ENCODE measurements at places on chromosomes 3 and 15.
A peak's percentile ranks its signal among the peaks of the same experiment; 100 is the strongest.

GRCh38 chr3:194305356-194306108, 45.6 kb downstream of the CPN2 start:
- DNase-seq: no peak

DNA sequence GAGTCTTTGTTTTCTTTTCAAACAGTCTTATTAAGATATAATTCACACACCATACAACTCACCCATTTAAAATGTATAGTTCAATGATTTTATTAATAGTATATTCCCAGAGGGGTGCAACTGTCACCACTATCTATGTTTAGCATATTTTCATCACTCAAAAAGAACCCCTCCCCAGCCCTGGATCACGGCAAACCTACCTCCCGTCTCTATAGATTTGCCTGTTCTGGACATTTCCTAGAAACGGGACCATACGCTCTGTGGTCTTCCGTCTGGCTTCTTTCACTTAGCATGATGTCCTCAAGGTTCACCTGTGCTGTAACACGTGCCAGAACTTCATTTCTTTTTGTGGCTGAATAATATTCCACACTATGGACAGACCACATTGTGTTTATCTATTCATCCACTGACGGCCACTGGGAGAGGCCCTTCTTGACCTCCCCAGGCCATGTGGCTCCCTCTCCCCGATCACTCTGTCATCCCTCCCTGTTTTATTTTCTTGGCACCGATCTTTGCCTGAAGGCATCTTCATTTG, 56.4 kb downstream of the IQSEC1 start:
- DNase-seq: no peak

DNA sequence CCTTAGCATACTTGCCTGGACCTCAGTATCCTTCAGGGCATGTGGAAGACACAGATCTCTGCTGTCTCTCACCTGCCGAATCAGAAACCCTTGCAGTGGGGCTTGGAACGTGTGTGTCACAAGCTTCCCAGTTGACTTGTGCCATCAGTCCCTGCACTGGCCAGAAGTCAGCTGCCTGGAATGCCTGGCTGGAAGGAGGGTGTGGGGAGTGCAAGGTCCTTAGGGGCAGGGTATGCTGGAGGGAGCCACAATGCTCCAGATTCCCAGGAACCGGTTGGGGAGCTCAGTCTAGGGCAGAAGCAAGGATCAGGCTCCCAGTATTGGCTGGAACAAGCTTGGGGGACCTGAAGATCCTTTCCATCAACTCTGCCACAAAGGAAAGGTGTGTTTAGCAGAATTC, 27.1 kb downstream of the SPSB4 start:
- DNase-seq: no peak

- no peak for DNase-seq
Observed at GRCh38 chr3:128067489-128067888, 15.3 kb downstream of the SEC61A1 start.

DNA sequence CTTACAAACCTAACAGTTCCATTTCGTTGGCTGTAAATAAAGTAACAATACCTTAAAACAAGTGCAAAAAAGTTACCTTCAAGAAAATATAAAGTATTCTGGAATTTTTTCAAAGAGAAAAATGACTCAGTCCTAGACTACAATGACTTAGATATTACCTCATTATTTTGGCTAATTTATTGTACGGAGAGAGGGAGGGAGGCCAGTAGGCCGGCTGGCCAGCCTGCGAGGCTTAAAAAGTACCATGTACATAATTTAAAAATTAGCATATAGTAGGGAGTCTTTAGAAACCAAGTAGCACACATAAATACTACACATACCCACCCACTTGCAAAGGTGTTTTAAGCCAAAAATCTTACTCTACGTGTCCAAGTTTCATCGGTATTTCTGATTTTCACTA, 41.9 kb upstream of the MAP4 start:
- DNase-seq: no peak

DNA sequence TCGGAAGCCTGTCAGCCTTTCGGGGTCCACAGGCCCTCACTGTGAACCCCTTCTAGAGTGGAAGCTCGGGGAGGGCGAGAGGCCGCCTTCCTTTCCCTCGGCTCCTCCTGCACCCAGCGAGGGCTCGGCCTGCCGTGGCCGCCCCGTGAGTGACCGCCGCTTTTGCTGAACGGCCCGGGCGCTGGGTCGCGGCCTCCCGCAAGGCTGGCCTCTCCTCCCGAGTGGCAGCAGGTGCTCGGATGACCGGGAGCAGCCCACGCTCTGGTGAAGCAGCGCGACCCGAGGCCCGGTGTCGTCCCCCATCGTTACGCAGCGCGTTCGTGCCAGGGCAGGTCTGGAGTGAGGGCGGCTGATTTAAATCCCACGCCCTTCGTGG, 53.8 kb downstream of the LRRK1 start:
- no peak for DNase-seq

GRCh38 chr15:77856705-77857346, 220.7 kb downstream of the TBC1D2B start:
- no peak for DNase-seq

DNA sequence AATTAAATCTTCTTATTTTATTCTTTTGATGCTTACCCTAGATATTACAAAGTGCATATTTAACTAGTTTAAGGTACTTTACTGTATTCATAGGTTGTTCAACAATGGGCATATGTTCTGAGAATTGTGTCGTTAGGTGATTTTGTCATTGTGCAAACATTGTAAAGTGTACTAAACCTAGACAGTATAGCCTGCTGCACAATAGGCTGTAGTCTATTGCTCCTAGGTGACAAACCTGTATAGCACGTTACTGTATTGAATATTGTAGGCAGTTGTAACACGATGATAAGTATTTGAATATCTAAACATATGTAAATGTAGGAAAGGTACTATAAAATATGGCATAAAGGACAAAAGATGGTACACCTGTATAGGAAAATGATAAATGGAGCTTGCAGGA, 100.7 kb downstream of the CACNA2D3 start:
- DNase-seq: no peak

- no peak for DNase-seq
Observed at GRCh38 chr3:73530022-73530396, 94.7 kb downstream of the PDZRN3 start.

DNA sequence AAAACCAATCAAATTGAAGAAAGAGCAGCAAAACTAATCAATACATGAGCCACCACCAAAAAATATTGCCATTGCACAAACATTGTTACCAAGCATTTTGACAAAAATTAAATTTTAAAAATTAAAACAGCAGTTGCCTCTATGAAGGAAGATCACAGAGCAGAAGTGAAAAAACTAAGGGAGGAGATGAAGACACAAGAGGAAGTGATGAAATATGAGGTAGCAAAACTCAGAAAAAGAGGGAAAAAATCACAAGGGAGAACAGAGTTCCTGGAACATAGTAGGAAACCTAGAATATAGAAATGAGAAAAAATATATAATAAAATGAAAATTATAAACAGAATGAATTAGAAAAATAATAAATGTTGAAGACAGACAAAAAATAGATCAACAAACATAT, 7.3 kb upstream of the SERPINI2 start:
- DNase-seq: no peak

DNA sequence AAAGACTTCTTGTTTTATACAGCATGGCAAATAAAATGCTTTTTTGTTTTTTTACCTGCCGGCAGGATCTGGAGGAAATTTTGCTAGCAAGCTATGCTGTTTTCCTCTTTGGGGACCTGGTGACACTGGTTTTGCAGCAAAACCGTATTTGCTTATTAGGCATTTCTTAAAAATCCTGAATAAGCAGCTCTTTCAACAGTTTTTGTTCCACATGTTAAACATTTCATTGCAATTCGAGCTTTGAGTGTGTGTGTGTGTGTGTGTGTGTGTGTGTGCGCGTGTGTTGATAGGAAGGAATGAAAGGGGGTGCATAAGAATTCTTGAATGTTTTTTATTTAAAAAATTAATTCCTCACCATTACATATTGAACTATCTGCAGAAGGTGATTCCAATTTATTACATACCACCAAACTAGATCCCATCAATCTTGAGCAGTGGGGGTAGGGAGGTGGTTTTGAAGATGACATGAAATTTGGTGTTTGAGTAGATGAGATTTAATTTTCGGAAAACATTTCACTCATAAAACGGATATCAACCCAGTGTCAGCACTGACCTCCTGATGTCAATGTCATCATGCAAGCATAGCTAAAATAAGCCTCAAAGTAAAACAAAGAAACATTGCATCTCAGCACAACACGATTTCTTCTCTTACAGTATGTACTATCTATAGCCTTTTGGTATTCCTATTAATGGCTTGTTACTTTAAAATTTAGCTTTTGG, 17.3 kb downstream of the ZBTB38 start:
- no peak for DNase-seq

- no peak for DNase-seq
Observed at GRCh38 chr3:31567036-31567435, 34.3 kb downstream of the STT3B start.

DNA sequence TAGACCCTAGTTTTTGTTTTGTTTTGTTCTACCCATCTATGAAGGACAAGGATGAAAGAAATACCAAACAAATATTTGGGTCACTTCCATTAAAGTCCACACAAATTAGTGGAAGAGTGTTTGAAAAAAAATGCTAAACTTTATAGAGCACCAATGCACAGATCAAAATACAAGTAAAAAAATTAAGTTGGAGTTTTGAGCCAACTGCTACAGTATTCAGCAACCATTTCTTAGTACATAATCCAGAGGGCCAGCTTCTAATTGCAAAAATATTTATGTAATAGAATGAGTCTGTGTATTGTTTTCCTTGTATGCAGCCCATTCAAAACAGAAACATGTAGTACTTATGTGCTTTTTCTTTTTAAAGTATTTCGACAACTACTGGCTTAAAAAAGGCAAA, 121.1 kb downstream of the CBLB start:
- DNase-seq: no peak

DNA sequence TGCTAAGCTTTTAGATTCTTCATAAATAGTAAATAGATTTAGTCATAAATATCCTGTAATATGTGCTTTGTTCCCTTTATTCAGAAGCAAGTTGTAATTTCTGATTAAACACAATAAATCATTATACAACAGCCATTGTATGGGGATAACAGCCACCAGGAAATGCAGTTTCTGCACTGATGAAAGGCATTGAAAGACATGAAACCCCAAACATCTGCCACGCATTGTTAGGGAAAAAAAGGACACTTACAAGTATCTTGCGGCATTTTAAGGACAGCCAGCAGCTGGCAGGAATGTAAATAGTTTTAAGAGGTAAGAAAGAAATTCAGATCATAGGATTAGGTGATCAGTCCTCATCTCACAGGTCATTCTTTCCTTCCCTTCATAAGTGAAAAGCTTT, 801.1 kb upstream of the LMCD1 start:
- no peak for DNase-seq

DNA sequence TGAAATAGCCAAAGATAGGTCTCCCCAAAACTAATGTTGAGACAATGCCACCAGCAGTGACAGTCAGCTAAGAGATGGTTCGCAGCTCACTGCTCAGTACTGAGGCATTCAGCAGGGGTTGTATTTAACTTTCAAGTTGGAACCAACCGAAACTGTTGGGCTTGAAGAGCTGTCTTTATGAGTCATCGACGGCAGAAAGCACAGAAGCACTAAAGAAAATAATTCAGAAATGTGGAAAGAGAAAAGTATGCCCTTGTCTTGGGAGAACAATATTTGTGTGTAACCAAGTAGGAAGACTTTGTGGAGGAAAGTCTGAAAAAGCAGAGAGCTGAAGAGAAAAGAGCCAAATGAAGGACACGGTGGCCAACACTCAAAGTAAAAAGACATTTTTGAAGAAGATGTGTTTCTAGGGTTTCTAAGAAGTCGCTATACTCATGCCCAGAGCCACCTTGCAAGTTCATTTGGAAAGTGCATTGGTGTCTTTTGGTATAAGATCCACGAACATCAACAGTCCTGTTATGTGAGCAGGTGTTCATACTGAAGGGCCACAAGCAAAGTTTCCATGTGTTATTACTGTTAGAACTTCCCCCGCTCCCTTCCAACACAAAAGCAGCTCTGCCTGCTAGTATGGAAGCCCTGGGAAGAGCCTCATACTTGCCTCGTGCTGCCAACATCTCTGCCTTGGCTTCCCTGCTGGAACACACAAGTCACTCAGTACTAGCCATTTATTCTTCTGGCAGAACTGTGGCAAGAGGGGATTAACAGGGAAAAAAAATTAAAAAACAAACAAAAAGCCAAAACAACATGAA, 4.1 kb upstream of the RARB start:
- no peak for DNase-seq

GRCh38 chr3:171028025-171028778, 1.7 kb upstream of the SLC2A2 start:
- no peak for DNase-seq

DNA sequence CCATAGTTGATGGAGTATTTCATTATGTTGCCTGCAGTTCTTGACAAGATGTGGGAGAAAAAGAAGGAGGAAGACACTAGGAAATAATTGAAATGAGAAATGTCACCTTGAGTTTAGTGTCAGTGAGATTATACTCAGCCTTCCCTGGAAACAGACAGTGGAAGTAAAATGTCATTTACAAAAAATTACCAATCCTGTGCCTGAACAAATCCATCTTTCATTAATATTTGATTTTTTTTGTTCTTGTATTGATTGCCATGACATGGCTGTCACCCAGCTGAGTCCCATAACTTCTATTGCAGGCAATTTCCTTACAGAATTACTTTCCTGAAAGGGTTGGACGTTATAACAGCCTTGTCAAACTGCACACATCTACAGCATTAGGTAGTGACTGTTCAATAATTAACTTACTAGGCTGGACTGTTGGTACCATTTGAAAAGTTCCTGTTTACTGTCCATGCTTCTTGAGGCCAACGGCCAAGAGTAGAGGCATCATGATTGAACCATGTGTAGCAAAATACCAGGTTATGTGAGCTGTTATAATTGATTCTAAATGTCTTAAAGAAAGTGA, 572.2 kb upstream of the LMCD1 start:
- DNase-seq: no peak

DNA sequence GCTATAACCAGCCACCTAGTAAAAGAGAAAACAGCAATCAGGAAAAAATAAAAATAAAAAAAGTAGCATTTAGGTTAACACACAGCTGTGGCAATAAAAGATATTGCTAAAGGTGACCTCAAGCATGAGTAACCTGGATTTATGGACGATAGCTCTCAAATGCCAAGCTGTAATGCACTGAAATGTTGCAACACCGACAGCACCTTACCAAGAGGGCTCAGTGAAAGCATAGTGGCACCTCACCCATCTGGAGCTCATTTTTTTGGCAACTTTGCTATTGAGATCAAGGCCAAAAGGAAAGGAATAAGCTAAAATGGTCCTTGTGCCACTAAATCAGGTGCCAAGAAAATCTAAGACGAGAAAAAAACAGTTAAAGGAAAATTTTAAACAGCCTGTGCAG, 2.5 kb downstream of the HACD2 start:
- DNase-seq: no peak

GRCh38 chr3:32374788-32375595, 16.7 kb upstream of the CMTM7 start:
- DNase-seq: peak; percentile 32

DNA sequence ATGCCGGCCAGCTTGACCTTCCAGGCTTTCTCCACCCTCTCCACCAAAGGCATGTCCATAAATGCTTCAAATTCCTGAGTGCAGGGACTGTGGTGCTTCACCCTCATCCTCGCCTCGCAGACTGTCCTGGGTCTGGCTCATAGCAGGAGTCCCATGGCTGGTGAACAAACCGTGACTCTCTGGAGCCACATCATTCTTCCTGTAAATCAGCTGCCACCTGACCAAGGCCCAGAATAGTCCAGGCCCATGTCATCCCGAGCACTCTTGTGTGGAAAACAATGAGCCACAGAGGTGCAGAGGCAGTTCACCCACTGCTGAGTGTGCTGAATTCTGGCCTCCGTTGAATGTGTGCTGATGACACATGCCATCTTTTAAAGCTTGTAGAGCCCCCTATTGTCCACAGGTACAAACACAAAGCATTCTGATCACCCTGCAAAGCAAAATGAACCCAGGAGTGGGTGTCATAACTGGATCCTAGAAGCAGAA, 68.6 kb downstream of the ABHD5 start:
- no peak for DNase-seq

- DNase-seq: no peak
Observed at GRCh38 chr3:46935168-46935858, 41.2 kb downstream of the CCDC12 start.

Data from GM18507 (cell line).